ENCODE measurements at places on chromosomes 2 and 18.
A peak's percentile ranks its signal among the peaks of the same experiment; 100 is the strongest.

DNA sequence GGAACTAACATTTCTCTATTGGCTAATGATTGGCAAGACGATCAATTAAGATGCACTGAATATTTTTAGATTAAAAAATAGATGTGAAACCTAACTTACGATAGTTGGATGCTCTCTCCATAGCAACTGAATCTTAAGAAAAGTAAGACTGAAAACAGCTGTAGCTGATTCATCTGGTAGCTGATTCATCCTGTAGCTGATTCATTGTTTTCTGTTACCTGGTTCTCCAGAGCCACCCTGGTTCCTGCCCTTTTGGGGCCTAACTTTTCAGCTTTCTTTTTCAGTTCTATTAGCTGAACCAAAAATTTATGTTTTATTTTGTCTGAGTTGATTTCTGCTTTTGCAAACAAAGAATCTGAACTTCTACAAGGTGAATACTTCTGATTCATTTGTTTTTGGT, 22.7 kb upstream of the SPR start:
- DNase-seq, result no peak

- DNase-seq, result no peak
Observed at GRCh38 chr18:36658611-36659010, 170.2 kb downstream of the TPGS2 start.

- peak; percentile 61 for DNase-seq
Observed at GRCh38 chr2:175823002-175823706, 178.9 kb downstream of the LNPK start.

DNA sequence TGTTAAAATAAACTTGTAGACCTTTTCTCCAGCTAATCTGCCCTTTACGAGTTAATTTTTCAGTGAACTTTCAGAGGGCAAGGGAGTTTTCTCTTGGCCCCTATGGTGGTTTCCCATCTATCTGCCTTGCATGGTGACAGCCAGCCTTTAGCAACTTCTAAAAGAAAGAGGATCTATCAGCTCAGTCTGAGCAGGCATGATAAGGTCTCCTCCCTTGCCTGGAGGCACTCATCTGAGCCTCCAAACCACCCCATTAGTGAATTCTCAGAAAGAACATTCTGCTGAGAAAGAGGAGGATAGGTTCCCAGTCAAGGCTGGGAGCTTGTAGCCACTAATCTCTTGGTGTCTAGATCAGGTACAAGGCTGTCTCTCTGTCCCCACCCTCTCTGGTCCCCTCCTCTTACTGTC, 10.7 kb upstream of the GYPC start:
- no peak for DNase-seq

DNA sequence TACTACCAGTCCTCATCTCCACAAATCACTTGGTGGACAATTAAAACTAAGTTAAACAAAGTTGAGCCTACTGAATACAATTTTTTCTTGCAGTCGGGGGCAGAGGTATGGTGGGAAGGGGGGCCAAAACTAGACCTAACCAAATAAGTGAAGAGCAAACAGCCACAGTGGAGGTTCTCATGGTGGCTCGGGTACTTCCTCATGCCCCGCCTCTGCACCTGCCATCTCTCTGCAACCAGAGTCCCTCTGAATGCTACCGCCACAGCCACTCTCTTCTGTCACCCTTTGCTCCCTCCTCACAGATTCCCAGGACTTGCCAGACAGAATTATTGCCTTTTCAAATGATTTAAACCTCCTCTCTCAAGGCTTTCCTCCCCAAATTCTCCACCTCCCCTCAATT, 204.2 kb downstream of the TMEM247 start:
- DNase-seq, result no peak

- DNase-seq, result no peak
Observed at GRCh38 chr2:237894986-237895543, 35.6 kb downstream of the RAMP1 start.

DNA sequence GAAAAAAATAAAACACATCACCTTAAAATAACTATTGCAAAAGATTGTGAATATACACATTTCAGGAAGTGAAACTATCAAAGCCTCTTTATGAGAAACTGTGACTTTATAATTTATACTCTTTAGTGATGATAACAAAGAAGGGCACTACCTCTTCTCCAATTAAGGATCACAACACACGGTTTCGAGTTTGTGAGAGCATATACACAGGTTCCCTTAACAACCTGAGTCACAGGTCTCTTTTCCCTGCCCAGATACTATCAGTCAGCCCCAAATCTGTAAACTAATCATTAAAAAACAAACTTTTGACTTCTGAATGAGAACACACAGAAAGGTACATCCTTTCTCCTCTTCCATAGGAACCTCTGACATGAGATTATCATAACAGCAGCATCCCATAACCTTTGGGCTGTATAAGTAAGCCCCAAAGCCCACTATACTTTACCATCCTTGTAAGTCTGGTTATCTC, 44.9 kb downstream of the PTPN2 start:
- DNase-seq, result no peak

GRCh38 chr2:227454323-227454860, 17.6 kb upstream of the AGFG1 start:
- no peak for DNase-seq

- DNase-seq, result peak; percentile 90
Observed at GRCh38 chr2:19111354-19111753, 247.1 kb downstream of the OSR1 start.

DNA sequence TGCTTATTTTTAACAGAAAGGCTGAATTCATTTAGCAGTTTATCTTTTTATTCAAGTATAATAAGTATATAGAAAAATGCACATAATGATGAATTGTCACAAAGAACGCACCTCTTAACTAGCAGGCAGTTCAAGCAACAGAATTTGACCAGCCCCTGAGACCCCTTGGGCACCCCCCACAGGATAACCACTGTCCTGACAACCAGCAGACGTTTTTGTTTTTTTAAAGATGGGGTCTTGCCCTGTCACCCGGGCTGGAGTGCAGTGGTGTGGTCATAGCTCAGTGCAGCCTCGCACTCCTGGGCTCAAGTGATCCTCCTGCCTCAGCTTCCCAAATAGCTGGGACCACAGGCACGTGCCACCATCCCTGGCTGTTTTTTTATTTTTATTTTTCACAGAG, 14.0 kb downstream of the PRELID3A start:
- no peak for DNase-seq

DNA sequence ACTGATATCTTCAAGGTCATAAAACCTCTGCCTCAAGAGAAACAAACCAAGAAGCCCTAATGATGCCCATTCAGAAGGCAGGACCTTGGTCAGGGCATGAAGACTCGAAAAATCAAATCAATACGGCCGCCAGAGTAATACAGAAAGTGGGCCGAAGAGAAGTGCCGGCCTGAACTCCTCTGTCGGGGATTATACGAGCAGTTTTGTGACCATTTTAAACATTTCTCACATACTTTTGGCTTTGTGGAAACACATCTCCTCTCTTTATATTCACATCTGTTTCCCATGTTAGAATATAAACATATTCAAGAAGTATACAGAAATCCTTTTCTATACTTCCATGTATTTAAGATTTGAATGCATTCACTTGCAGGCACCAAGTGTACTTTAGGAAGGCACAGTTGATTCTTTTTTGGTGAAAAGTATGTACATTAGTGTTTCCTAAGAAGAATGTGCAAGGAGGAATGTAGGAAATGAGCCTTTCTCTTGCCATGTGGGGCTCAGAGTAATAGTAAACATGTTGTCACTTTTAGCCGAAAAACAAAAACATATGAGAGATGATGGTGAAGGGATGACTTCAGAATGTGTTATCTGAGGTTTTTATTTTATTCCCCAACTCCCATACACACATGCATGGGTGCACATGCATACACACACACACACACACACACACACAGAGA, 707.9 kb upstream of the ID2 start:
- DNase-seq, result no peak

GRCh38 chr2:37167636-37168180, 10.9 kb upstream of the EIF2AK2 start:
- DNase-seq, result no peak

DNA sequence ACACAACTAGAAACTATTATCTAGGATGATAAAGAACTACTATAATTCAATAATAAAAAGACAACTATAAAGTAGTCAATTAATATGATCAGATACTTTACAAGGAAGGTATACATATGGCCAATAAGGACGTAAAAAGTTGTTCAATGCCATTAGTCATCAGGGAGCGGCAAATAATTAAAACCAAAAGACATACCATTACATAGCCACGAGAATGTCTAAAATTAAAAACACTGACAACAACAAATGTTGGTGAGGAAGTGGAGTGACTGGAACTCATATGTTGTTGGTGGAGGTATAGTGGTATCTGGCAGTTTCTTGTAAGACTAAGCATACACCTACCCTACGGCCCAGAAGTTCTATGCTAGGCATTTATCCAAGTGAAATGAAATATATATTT, 152.4 kb downstream of the MTCL1 start:
- DNase-seq, result no peak

GRCh38 chr2:11228692-11229091, 73.4 kb downstream of the SLC66A3 start:
- no peak for DNase-seq

- DNase-seq, result no peak
Observed at GRCh38 chr2:85953476-85953875, 64.7 kb upstream of the ST3GAL5 start.

DNA sequence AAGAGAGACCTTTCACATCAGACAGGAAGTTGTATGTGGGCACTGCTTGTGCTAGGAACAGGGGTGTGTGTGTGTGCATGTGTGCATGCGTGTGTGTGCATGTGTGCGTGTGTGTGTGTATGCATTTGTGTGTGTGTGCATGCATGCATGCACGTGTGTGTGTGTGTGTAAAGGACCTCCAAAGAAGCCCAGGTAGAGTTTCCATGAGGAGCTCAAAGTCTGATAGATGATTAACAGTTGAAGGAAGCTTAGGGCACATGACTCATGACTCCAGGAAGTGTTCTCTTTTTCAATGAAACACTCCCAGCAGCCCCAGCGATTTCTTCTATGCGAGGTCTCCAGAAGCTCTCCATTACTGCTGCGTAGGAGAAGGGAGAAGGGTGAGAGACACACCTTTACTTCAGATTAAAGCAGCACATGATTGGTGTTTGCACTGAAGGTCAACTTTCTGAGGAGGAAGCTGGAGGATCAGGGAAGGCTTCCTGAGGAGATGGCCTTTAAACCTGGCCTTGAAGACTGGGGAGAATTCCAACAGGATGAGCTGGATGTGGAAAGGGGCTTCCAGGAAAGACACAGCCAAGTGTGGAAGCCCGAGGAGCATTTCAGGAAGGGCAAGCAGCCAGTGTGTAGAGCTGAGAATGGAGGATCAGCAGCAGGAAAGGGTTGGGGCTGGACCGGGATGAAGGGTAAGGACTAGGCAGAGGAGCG, 77.7 kb downstream of the SMAD4 start:
- DNase-seq, result no peak

GRCh38 chr2:40454321-40454720, 2.4 kb upstream of the SLC8A1 start:
- DNase-seq, result no peak

GRCh38 chr2:61376211-61376610, 94.7 kb downstream of the USP34 start:
- DNase-seq, result no peak

DNA sequence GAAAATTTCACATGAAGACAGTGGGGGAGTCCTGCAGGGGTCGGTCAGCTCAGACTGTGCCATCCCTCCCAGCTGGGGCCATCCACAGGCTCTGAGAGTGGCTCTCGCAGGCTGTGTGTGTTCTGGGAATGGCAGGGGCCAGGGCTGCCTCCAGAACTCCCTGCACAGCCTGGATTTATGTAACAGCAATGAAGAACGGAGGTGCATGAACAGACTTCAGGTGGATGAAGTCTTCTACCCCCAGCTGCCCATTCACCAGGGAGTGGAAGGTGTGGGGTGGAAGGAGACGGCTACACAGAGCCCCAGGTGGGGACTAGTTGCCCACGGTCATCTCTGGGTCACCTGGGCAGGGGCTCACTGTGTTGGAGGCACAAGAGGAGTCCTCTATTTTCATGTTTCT, 56.1 kb upstream of the HDAC4 start:
- DNase-seq, result no peak

- no peak for DNase-seq
Observed at GRCh38 chr2:286774-287392, 1.0 kb downstream of the ALKAL2 start.

GRCh38 chr18:45008694-45009413, 328.2 kb downstream of the SETBP1 start:
- no peak for DNase-seq

Data from muscle of leg (tissue), 16 donors.